ENCODE measurements at places on chromosomes 7 and 10. TPM values are rescaled to one million over a fixed set of nuclear protein-coding genes. Genes with fewer than 3 reads are reported as not detected.
A peak's percentile ranks its signal among the peaks of the same experiment; 100 is the strongest.

The TAS2R3 gene
- total RNA-seq = 0.68 TPM

- DNase-seq = no peak
These were observed 17.6 kb upstream of the AASS start for GRCh38 chr7:122161628-122162027.

The FAM237B gene
- total RNA-seq = not detected

GRCh38 chr10:31153692-31154091 lies 122.0 kb upstream of the ZNF438 start:
- no peak for DNase-seq

The RASSF4 gene
- 71.5 TPM for total RNA-seq

- DNase-seq = no peak
These were observed 24.7 kb downstream of the EN2 start for GRCh38 chr7:155482511-155483183.

DNA sequence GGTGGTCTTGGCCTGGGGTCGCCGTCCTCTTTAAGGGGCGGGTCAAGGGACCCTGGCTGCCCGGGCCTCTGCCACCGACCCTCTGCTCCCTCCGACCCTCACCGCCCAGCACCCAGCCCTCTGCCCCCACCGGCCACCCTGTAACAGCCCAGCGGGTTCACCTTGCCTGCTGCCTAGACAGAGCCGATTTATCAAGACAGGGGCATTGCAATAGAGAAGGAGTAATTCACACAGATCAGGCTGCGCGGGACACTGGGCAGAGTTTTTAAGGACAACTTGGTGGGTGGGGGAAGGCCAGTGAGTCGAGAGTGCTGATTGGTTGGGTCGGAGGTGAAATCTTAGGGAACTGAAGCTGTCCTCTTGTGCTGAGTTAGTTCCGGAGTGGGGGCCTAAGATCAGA lies 779 bp upstream of the ADCK2 start:
- DNase-seq = no peak

DNA sequence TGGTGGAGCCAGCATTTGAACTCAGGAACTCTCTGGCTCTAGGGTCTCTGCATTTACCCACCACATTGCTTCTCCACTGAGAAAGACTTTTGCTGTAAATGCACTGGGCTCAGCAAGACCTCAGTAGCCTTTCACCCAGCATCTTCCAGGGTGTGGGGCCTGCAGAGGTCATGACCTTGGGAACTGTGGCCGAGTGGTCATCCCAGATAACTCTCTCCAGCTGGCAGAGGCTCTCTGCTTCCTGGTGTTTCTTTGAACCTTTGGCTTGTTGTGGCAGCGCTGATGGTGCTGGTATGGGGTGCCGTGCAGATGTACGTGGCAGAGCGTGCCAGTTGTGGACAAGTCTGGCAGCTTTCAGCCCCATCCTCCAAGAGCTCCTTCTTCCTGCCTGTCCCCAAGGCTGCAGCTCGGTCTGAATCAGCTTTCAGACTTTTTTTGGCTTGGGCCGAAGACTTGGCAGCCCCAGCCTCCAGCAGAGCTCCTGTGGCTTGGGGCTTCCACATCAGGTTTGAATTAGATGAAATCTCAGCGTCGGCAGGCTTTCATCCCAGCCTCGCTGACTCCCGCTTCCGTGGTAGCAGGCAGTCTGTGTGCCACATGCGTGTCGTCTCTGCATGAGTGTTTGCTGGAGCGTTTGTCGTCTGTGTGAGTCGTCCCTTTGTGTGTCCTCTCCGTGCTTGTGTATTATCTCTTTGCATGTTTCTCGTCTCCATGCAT lies 21.5 kb downstream of the ADAMTS14 start:
- DNase-seq = peak; percentile 48

- no peak for DNase-seq
These were observed 531.0 kb upstream of the COBL start for GRCh38 chr7:51847461-51848134.

- DNase-seq = peak; percentile 88
These were observed 61.0 kb downstream of the NRP1 start for GRCh38 chr10:33273295-33274002.

DNA sequence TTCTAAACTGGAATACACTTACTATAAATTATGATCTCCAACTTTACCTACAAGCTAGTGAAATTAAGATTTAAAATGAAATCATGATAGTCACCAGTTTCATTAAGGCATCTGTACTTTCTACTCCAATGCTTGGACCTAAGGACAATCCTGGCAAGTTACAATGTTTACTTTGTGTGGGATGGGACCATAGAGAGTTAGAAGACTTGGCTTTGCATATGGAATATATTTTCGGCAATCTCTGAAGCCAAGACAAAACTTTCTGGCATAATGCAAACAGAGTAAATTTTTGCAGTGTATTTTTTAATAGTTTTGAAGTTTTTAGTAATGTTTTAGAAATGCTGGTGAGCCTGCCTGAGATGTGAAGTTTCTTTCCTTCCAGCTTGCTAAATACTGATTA lies 248.9 kb downstream of the ABCA13 start:
- no peak for DNase-seq

DNA sequence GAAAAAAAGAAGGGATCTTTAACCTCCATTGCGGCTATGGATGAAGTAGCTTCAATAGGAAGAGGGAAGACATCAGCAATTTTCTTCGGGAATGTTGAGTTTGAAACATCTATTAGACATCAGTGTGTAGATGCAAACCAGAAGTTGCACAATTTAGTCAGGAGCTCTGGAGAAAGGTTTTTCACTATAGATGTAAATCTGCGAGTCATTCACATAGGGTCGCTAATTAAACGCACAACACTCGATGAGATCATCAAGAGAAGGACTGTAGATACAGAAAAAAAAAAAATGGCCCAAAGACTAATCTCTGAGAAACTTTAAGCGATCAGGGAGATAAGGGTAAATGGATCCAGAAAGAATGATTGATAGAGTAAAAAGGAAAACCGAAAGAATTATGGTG lies 61.7 kb upstream of the TES start:
- DNase-seq = no peak

The TMEM225B gene
- 0.50 TPM for total RNA-seq

DNA sequence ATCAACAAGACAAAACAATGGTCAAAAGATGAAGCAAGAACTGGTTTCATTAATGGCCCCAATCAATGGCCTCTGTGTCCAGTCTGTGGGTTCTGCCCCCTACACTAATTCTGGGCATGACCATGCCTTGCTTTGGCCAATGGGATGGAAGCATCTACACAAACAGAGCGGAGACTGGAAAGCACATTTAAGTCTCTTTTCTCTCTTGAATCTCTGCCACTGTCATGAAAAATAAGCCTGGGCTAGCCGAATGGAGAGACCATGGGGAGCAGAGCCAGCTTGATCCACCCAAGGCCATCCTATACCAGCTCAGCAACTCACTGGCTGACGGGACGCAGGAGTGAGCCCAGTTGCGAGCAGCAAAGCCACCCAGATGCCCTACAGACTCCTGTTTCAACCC lies 30.9 kb downstream of the ANKRD16 start:
- DNase-seq = no peak

DNA sequence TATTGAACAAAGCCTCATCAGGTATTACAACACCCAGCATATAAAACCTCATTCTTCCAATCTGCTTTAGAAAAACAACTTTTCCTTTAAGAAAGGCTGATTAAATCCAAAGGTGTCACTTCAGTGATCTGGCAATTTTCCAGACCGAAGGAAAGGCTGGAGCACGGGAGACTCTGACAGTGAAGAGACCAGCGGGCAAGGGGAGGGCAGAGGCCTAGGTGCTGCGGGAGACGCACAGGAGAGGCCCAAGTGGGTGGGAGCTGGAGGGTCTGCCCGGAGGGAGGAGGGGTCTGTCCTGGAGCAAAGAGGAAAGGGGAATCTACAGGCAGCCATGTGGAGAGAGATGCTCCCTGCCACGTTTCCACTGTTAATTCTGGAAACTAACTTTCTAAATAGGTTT lies 24.3 kb upstream of the PPP2R2D start:
- DNase-seq = no peak

GRCh38 chr10:4481192-4481591 lies 344.8 kb upstream of the AKR1E2 start:
- no peak for DNase-seq

The CAMK2B gene
- 98.7 TPM for total RNA-seq

The FAM131B gene
- total RNA-seq = 0.29 TPM

The PALD1 gene
- total RNA-seq = 8.3 TPM

DNA sequence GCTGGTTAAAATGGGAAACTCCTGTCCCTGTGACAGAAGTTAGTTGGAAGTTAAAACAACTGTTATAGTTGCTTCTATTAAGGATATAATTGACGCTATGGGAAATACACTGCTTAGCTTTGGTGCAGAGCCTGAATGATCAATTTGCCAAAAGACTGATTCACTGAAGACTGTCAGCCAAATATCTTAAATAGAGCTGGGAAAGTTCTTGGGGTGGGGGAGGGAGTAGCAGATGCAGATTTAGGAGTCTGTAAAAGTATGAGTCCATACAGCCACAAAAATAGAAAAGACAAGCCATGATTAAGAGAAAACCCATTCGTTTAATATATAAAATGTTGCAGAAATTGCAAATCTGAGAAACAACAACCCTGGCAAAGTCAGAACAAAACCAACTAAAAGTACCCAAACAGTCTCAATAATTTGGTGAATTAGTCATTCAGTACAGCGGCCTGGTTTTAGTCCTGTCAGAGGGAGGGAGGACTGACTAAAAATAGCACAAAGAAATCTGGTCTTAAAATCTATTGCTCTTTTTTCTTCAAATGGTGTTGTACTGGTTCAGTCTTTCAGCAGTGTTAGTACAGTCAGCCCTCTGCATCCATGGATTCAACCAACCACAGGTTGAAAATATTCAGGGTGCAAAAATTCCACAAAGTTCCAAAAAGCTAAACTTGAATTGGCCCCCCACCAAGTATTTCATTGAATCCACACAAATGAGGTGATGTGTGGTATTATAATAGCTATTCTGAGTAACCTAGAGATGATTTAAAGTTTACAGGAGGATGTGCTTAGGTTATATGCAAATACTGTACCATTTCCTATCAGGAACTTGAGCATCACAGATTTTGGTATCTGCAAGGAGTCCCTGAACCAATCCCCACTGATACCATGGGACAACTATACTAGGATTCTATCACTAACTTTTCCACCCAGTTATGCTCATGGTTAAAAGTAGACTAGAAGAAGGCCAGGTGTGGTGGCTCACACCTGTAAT lies 30.0 kb downstream of the STK17A start:
- DNase-seq = no peak

GRCh38 chr7:102287111-102287980 lies 678 bp downstream of the SH2B2 start:
- DNase-seq = peak; percentile 55

GRCh38 chr10:29646960-29647461 lies 12.2 kb upstream of the SVIL start:
- no peak for DNase-seq

- no peak for DNase-seq
These were observed 34.5 kb upstream of the SKAP2 start for GRCh38 chr7:26898891-26899290.

The PLEKHS1 gene
- not detected for total RNA-seq

DNA sequence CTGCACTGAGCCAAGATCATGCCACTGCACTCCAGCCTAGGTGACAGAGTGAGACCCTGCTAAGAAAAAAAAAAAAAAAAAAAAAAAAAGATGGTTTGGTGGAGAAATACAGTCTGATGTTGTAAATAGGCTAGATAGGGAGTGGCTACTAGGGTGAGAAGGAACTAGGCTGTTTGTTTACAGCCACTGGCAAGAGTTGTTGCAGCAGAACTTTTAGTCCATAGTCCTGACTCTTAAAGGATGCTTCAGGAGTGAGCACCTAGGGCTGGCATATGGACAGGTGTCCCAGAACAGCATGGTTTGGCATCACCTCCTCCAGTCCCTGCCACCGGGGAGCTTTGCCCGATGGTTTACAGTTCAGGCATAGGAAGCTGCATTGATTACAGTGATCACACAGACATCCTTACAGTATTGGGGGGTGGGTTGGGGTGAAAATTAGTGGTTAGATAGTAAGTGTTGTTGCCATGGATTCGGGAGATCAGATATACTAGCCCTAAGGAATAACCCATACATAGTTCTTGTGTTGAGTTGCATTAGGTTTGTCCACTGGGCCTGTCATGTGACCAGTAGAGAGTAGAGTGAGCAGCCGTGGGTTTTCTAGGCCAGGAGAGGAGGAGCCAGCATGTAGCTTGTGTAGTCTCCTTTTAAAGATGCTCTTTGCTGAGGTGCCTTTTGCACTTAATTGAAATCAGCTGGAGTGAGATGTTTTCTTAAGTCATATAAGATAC lies 35.9 kb downstream of the ZRANB1 start:
- DNase-seq = no peak
